ENCODE measurements at places on chromosomes 4 and X.
A peak's percentile ranks its signal among the peaks of the same experiment; 100 is the strongest.

GRCh38 chr4:24810871-24811631 lies 15.7 kb downstream of the SOD3 start:
- no peak for DNase-seq

GRCh38 chr4:186806679-186807421 lies 83.2 kb upstream of the FAT1 start:
- DNase-seq: no peak

GRCh38 chrX:123771449-123772064 lies 38.7 kb upstream of the THOC2 start:
- no peak for DNase-seq

- no peak for DNase-seq
Measured at GRCh38 chrX:9204560-9204959, 170.6 kb upstream of the FAM9B start.

DNA sequence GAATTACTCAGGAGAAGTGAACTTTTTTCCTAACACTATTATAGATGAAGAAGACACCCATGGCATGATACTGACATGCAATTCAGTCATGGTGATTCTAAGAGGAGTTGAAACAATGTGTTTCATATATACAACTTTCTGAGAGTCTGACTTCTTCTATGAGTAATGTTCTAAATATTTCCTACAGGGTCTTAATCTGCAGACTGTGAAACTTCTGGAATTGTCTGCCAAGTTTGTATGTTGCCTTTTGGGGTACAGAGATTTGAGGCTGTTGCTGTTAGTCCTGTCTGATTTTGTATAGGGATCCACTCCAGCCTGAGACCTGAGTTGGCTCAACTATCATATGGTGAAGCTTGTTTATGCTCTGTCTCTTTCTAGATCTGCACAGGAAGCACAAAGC lies 160.6 kb upstream of the GATB start:
- DNase-seq: no peak

- no peak for DNase-seq
Measured at GRCh38 chrX:147183161-147183560, 368.6 kb upstream of the CXorf51A start.

DNA sequence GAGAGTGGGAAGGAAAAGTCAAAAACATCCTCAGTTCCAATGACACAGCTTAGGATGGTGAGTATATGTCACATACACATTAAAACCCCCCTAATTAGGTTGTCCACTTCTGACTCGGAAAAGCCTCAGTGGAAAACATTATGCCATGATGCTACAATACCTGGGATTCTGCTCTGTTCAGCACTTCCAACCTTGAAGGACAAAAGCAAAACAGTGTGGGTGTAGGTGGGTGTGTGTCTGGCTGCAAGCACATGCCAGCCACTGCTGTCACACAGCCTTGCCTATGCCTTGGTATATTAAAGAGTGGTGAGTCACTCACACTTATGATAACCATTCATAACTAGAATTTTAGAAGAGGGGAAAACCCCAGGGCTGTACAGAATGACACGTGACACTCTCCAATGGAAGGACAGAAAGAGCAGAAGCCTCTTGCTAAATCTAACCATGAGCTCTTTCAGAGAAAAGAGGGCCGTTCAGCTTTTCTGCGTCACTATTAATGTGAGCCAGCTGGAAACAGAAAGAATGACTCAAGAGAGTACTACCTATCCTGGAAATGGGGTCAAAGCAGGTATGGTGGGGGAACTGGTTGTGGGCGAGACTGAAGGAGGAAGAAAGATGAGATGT lies 159.6 kb downstream of the TET2 start:
- no peak for DNase-seq

GRCh38 chrX:9656871-9657270 lies 108.8 kb downstream of the GPR143 start:
- DNase-seq: no peak

DNA sequence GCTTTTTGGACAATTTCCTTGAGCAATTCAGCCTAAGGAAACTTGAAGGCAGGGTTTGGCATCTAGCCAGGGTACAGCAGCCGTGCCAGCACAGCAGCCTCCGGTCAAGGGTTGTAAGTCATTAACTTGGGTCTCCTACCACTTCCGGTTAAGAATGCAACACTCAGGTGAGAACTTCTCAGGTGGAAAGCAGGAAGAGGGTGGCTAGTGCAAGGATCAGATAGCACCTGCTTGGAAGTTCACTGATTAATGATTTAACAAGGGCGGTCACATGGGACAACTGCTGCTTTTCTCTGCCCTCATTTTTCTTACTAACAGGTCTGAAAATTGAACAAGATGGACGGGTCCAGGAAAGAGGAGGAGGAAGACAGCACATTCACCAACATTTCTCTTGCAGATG lies 30.1 kb upstream of the SCOC start:
- DNase-seq: peak; percentile 93

GRCh38 chr4:172986114-172986513 lies 182.5 kb upstream of the GALNT7 start:
- no peak for DNase-seq

DNA sequence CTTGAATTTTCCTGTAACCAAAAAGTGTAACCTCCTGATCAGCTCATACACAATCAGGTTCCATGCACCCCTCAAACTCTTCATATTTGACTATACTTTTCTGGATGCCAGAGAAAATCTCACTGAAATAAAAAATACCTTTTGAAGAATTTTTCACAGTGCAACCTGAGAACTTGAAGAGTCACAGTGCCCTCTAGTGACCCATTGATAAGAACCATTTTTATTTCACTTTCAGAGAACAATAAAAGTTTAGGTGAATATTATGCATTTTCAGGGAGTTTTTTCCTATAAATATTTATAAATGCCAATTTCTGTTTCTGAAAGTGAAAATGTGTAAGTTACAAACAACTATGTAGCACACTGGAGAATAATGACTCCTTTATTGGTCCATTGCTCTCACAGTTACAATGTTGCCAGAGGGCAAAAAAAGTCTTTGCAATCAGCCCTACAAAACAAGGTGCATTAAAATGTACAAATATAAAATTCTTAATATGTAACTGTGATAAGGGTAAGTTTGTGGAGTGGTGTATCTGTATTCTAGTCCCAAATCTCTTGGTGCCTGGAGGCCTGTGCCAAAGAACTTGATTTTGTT lies 153.6 kb upstream of the INTU start:
- DNase-seq: no peak

GRCh38 chr4:158850800-158851644 lies 82.2 kb downstream of the FNIP2 start:
- no peak for DNase-seq

DNA sequence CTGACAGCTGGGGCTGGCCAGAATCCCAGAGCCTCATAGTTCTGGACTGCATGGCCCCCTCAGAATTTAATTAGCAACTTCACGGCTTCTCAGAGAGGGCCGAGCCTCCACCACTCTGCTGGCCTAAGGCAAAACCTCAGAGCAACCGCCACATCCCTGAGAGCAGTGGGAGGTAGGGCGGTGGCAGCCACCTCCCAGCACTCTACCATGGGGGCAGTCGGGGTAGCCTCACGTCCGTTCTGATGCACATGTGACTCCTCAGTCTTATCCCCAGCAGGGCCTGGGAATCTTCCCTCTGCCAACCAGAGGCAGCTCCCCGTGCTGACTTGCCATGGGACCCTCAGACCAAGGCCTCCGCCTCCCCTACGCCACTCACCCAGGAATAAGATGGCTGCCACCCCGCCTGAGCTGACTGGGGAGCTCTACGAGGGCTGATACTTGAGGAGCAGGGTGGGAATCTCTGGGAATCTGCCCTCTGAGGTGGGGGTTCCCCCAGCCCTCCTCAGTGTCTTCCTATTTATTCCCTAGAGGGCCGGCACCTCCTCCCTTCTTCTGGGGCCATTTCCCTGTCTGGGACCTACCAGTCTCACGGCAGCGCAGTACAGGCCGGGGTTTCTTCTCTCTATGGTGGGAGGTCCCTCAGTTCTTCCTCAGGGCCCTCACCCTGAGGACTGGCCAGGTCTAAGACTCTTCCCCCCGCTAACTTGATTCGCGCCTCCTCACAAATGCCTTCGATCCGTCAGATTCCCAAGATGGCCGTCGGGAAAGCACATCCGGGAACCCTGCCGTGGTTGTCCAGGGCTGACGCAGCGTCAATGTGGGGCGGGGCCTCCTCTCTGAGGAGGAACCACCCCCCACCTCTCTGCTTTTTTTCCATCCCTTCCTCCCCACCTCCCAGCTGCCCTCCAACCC lies at the start of gene MAGEC2:
Gene MAGEC2 (minus strand): TSS at position 769 of the 912 bp plus-strand sequence. CDS start 1,303 bp downstream, outside the sequence.
- DNase-seq: no peak

GRCh38 chr4:176360446-176360845 lies 40.7 kb downstream of the SPCS3 start:
- DNase-seq: no peak

GRCh38 chr4:152110780-152111179 lies 350.0 kb upstream of the GATB start:
- no peak for DNase-seq

DNA sequence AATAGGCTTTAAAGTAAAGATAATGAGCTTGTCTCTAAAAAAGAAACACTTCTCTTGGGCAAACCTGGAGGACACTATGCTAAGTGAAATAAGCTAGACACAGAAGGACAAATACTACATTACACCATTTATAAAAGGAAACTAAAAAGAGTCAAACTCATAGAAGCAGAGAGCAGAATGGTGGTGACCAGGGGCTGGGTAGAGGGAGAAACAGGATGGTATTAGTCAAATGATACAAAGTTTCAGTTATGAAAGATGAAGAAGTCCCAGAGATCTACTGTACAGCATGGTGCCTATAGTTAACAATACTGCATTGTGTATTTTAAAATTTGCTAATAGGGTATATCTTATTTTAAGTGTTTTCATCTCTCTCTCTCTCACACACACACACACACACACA lies 28.5 kb downstream of the ACSL4 start:
- no peak for DNase-seq

DNA sequence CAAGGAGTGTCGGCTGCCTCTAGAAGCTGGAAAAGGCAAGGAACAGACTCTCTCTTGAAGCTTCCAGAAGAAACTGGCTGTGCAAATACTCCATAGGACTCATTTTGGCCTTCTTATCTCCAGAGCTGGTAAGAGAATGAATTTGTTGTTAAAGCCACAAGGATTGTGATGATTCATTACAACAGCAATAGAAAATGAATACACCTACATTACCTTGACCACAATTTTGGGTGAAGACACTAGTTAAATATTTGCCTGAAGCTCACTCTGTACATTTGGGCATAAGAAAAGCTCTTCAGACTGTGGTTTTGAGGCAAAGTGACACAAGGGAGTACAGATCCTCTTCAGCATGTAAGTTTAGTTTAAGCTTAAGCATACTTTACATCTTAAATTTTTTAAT lies 134.5 kb upstream of the TLL1 start:
- DNase-seq: no peak

GRCh38 chr4:73662709-73663546 lies 42.7 kb upstream of the RASSF6 start:
- no peak for DNase-seq

DNA sequence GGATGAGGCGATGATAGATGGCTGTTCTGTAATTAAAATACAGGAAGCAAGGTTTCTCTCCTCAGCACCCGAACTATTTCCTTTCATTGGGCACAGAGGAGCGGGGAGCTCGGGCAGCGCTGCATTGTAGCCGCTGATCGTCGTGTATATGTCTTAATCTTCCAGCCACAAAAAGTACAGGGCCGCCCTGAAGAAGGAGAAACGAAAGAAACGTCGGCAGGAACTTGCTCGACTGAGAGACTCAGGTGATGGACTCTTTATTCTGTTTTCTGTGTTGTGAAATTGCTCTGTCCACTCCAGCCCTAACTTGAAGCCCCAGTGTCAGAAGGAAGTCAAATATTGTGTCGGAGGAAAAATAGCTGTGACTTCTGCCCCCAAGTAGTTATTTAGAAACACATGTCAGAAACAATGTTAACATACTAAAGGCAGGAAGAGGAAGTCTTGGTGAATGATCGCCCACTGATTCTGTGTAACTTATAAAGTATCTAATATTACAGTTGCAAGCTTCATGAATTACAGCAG lies 546 bp downstream of the ZRSR2 start:
- DNase-seq: no peak

DNA sequence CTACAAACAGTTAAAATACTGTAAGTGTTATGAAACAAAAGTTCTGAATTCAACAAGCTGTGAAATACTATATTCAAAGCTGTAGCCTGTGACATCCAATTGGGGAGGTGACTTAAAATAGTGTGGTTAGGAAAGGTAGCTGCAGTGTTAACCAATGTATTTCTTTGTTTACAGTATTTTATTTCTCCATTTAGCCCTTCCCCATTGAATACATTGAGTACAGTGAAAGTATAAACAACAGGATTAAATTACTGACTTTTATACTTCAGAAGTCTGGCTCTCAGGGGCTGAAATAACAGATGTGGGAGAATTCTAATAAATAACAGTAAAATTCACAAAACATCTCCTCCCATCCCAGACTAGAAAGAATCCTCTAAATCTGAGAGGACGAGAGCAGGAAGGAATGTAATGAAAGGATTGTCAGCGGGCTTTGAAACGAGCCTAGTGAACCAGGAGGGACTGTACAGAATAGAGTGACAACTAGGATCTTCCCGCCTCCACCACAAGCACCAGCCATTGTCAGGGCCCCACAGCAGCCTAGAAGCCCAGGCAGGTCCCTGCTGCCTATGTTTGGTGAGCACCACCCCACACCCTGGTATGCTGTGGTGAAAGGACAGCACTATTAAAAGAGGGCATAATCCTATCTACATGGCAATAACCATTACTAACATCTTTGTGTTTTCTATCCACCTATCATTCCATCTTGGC lies 73.7 kb downstream of the SPCS3 start:
- DNase-seq: no peak

DNA sequence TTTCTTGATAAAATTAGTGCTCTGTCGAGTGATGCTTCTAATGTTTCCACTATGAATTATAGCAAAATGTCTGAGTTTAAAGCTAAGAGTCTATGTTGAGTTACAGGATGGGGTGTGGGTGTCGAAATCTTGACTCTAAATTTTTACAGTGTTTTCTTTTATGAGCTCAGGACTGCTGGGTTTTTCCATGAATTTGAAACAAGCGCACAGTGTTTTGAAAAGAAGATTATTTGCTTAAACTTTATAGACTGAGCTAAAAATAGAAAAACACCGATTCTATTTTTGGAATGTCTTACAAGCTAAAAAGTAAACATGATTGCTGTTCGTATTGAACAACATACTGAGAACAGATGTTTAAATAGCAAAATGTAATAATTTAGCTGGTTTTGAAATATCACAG lies 7.5 kb downstream of the PTTG2 start:
- no peak for DNase-seq

DNA sequence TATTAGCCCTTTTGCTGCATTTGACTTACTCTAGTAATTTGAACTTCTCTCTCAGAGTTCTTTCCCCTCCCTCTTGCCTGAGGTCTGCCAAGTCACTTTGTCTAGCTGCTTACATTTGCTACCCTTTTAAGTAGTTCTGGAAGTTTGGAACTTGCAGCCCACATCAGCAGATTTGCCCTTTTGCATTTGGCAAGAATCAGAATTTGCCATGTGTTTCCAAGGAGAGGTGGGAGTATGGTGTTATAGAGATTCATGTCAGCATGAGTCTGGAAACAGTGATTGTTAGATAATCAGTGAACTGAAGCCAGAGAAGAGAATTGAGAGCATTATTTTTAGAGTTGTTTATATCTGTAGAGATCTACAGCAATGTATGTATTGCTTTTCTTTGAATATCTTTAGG lies 52.1 kb downstream of the KLHL34 start:
- DNase-seq: no peak

Measured in mucosa of descending colon (tissue), 3 donors.